ENCODE measurements at places on chromosomes 4 and X.

- no peak for DNase-seq
Observed at GRCh38 chr4:42412251-42412650, 15.0 kb downstream of the SHISA3 start.

- no peak for DNase-seq
Observed at GRCh38 chr4:38030023-38030422, 69.8 kb downstream of the PTTG2 start.

DNA sequence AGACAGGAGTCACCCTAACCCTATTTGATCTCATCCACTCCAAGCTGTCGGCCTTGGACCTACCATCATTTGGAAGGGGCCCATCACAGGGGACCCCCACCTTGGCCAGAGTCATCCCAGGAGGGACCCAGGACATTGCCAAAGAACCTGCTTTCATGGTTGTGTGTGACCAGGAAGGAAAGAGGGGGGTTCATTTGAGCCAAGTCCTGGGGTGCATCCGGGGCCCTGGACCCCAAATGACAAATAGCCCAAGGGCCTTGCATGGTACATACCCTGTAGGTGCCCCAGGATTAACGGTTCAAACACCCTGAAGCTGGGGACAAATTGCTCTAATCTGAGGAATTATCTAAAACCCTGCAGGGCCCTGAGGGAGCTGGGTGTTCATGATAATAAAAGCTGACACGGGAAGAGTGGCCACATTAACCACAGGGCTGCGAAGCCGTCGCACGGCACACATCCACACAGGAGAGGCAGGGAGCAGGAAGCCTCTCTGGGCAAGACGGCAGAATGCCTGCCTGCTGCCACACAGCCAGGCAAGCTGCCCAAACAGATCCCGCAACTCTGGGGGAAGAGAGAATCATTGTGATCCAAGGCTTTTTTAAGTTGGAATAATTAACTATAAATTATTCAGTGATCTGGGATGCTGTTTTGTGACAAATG lies 28.2 kb upstream of the PPP2R2C start:
- DNase-seq = no peak

- no peak for DNase-seq
Observed at GRCh38 chr4:25993395-25994185, 79.6 kb downstream of the SMIM20 start.

DNA sequence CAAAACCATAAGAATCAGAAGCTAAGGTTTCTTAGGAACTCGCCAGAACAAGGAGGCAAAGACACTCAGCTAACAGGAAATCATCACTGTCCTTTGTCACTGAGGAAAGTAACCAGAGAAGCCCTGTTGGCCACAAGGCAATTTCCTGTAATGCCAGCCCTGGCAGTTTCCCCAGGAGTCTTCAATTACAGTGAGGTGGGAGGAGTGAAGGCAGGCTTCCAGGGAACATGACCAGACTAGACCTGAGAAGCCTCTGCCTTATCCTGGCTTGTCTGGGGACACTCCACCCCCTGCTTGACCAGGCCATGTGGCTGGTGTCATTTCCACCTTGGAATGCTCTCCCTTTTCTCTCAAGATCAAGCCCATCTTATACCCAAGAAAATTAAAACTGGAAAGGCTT lies 125.3 kb downstream of the COL4A6 start:
- DNase-seq = no peak

GRCh38 chrX:134388161-134389109 lies 71.5 kb upstream of the HPRT1 start:
- DNase-seq = no peak

DNA sequence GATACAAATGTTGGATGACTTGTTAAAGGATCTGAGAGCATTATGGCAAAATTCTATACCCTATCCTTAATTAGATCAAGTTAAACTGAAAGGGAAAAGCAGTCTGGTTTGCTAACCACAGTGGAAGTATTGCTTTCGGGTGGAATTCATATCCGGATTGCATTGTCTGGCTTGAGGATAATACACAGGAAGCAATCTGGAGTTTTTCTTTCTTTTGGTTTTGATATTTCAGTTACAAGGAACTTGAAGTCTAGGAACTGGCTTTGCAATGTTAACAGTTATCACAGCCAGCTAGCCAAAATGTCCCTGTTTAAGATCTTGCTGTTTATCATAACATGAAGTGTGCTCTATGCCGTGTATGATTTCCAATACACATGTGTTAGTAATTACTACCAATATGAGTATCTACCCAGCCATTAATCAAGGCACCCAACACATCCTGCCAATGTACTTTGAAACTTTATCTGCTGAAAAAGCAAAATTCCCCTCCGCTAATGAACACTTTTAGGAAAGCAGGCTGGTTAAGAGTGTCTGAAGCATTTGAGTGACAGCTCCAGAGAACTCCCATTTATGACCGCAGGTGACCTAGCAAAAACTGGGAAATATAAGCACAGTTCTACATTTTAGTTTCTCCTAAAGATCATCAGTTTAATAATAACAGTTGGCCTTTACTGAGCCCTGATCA lies 146.4 kb downstream of the PALLD start:
- no peak for DNase-seq

DNA sequence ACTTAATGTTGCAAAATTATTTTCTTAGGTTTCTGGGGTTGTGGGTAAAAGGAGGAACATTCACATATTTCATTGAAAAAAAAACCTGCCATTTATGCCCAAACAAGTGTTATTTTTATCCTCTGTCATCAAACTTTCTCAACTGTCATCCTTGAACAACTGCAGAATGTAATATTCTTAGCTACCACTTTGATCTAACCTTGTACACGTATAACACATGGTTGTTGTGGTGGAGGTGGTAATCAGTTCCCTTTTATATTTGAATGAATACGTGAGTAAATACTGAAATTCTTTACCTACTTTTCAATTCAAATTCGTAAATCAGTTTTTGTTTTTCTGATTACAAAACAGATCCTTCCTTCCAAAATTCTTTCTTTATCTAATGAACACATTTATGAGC lies 3.8 kb upstream of the AMMECR1 start:
- DNase-seq = no peak

GRCh38 chrX:47278691-47279090 lies 45.9 kb downstream of the USP11 start:
- no peak for DNase-seq

- no peak for DNase-seq
Observed at GRCh38 chr4:66766557-66766956, 778.7 kb downstream of the CENPC start.

DNA sequence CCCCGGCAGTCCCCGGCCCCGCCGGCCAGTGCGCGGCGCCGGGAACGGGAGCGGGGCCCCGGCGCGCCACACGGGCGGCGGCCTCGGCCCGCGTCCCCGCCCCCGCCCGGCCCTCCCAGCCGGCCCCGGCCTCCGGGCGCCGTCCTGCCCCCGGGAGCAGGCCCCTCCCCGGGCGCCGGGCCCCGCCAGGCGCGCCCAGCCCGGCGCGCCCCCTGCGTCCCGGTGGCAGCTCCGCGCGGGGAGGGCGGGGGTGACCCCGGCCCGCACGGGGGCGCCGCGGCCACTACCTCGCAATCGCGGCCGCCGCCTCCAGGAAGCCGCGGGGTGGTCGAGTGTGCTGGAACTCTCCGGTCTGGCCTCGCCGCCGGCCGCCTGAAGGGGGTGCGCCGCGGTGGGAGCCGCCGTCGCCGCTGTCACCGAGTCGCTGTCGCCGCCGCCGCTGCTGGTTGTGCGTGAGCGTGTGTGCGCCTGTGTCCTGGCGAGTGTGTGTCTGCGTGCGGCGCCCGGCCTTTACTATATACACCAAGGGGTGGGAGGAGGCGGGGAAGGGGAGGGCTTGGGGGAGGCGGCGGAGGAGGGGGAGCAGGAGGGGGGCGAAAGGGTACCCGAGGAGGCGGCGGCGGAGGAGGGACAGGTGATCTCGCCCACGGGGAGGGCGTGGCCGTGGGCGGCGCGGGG lies at the start of gene RAI2:
RAI2 (minus strand) TSS at position 488 of the 678 bp plus-strand sequence. CDS start 59,288 bp downstream, outside the sequence.
- DNase-seq = peak; percentile 12

- no peak for DNase-seq
Observed at GRCh38 chr4:31104577-31104976, 384.4 kb downstream of the PCDH7 start.

DNA sequence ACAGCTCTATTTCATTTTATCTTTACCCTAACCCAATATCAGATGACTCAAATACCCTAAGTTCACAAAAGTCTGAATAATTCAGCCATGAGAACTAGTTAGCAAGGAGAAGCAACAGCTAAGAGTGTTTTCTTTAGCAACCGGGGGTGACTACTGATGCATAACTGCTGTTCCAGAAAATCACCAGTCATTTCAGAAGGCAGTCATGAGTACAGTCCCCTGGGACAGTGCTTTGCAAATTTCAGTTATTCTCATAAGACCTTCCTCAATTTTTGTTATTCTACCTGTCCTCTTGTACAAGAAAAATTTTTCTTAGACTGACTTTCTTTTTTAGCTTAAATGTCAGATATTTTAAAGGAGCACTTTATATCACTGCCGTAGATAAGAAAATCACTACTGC lies 16.4 kb downstream of the BANK1 start:
- DNase-seq = no peak

GRCh38 chrX:149461746-149462145 lies 43.4 kb downstream of the IDS start:
- no peak for DNase-seq

- no peak for DNase-seq
Observed at GRCh38 chrX:2517055-2517454, 16.3 kb upstream of the DHRSX start.

GRCh38 chrX:136122207-136122606 lies 25.1 kb upstream of the FHL1 start:
- no peak for DNase-seq

DNA sequence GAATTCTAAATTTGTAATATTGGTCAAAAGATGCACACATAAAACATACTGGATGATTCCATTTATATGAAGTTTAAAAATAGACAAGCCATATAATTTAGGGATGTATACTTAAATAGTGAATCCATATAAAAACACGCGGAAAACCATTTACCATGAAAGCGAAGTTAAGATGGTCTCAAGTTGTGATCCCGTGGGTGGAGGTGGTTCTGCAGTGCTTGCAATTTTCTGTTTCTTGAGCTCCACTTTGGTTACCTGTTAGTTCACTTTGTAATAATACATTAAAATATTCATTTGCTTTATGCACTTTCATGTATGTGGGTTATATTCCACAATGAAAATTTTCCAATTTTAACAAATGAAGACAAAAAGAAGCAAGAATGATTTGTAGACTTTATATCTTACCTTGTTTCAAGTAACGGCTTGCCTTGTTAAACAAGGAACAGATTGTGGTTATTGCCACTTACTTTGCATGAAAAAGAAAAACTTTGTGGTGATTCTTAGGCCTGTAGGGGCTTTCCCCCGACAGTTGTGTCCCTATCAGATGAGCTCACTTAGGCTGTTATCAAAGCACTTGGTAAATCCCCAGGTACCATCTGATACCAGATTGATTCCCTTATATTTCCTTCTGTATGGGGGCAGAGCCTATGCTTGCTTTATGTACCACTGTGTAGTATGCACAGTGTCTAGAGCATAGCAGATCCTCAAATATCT lies 12.2 kb downstream of the UCP1 start:
- no peak for DNase-seq

GRCh38 chrX:139533444-139533843 lies 2.9 kb downstream of the F9 start:
- DNase-seq = no peak

DNA sequence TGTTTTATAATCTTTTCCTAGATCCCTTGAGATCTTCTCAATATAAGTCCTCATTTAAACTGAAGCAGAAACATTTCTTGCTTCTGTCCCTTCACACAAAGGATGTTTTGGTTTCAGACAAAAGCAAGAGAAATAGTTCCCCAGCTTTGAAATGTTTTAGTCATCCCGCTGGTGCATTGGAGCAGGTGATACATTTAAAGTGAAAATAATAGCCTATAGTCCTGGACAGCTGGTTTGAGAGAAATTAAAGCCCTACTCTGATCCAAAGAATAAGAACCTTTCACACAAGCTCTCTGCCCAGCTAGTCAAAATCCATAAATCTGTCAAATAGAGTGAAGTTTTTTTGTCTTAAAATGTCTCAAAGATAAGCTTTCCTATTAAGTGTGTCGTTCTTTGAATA lies 79.4 kb downstream of the LUZP4 start:
- no peak for DNase-seq

GRCh38 chr4:113801882-113802281 lies 40.3 kb upstream of the CAMK2D start:
- no peak for DNase-seq

- no peak for DNase-seq
Observed at GRCh38 chrX:133175162-133175561, 43.0 kb downstream of the TFDP3 start.

GRCh38 chr4:182048871-182049270 lies 194.3 kb upstream of the TENM3 start:
- no peak for DNase-seq

- DNase-seq = no peak
Observed at GRCh38 chrX:133570549-133570948, 155.3 kb upstream of the GPC4 start.

- DNase-seq = no peak
Observed at GRCh38 chr4:55078987-55079386, 46.4 kb downstream of the KDR start.

- no peak for DNase-seq
Observed at GRCh38 chr4:109429545-109429944, 4.1 kb upstream of the SEC24B start.

DNA sequence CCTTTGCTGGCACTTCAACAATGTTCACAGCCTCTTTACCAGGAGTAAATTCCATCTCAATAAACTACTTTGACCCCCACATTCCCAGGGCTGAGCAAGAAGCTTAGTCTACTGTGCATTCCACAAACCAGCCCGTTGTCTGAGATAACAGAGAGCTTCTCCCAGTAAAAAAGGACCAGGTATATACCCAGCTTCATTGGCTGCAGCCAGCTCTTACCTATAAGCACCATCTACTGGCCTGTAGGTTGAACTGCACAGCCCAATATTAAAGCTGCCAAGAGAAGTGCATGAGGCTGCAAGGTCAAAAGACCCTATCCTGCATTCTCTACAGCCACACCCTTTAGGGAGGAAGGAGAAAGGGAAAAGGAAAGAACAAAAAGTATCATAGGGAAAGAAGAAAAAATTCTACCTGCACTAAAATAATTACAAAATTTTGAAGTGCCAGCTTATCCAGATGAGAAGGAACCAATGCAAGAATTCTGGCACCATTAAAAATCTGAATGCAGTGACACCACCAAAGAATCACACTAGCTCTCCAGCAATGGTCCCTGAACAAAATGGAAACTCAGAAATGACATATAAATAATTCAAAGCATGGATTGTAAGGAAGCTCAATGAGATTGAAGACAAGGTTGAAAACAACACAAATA lies 45.7 kb upstream of the INTU start:
- DNase-seq = no peak

GRCh38 chrX:135944486-135944885 lies 29.3 kb downstream of the MMGT1 start:
- DNase-seq = no peak

- no peak for DNase-seq
Observed at GRCh38 chr4:156596026-156596425, 375.6 kb downstream of the PDGFC start.

DNA sequence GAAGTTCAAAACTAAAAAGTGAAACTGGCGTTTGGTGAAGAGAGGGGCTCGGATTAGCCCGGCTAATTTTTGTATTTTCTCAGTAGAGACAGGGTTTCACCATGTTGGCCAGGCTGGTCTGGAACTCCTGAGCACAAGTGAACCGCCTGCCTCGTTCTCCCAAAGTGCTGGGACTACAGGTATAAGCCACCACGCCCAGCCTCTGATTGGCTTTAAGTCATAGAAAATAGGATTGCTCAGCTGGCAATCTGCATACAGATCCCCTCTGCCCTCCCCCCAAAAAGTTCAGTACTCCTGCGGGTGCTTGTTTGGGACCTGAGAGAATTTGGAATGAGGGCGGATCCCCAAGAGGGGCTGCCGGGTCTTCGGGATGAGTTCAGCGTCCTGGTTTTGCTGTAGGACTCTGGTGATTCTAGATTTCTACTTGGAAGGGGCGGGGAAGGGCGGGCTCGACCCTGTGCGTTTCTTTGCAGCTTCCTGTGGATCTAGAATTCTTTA lies 537 bp upstream of the PRKX start:
- DNase-seq = no peak
